ENCODE measurements at places on chromosomes 2 and 18. TPM values are rescaled to one million over a fixed set of nuclear protein-coding genes. Genes with fewer than 3 reads are reported as not detected.

GRCh38 chr2:172329774-172330671 lies 97.4 kb upstream of the ITGA6 start:
- no peak for DNase-seq

GRCh38 chr2:176150584-176151441 lies 537 bp upstream of the HOXD4 start:
- no peak for DNase-seq

DNA sequence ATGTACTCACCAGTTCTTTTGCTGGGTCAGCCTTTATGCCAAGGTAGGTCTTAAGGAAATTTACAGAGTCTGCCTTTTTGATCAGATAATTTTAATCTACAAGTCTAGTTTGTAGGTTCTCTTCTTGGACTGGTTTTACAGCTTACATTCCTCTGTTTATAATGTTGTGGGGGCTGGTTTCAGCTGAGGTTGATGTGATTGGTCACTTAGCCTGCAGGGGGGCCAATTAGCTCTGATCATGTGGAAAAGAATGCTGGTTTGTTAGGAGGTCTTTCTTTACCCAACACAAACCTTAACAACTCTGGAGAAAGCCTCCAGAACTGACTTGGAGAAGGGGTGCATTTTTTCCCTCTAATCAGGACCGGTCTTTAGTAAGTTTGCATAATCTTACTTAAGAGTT lies at the start of gene KCNJ13:
TSS of gene KCNJ13 (minus strand) at position 131 of the 400 bp plus-strand sequence. CDS start 5,203 bp downstream, outside the sequence.
- no peak for DNase-seq

- no peak for DNase-seq
Measured at GRCh38 chr2:239250216-239251081, 150.4 kb downstream of the HDAC4 start.

- DNase-seq, result no peak
Measured at GRCh38 chr18:31942291-31942998, 483 bp downstream of the TRAPPC8 start.

GRCh38 chr2:241946306-241947003 lies 76.9 kb downstream of the RTP5 start:
- no peak for DNase-seq

- DNase-seq, result no peak
Measured at GRCh38 chr2:15040429-15041084, 408.0 kb downstream of the LRATD1 start.

GRCh38 chr2:234792621-234793022 lies 159.2 kb upstream of the SH3BP4 start:
- DNase-seq, result no peak

DNA sequence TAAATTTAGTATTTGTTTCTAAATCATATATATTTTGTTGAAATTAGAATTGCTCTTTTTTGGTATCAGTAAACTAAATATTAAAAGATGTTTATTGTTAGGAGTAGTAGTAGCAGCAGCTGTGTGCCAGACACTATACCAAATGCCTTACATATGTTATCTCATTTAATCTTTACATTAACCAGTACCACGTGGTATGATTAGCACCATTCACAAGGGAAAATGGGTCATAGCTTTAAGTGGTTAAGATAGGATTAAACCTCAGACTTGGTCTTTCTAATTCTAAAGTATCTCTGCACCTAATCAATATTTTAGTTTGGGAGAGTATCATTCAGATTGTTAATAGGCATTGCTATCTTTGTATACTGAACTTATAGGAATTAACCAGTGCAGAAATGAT lies 29.0 kb downstream of the PSMD14 start:
- DNase-seq, result no peak

GRCh38 chr2:237139123-237139675 lies 53.5 kb downstream of the COPS8 start:
- no peak for DNase-seq

- no peak for DNase-seq
Measured at GRCh38 chr2:239913636-239914417, 111.3 kb downstream of the NDUFA10 start.

DNA sequence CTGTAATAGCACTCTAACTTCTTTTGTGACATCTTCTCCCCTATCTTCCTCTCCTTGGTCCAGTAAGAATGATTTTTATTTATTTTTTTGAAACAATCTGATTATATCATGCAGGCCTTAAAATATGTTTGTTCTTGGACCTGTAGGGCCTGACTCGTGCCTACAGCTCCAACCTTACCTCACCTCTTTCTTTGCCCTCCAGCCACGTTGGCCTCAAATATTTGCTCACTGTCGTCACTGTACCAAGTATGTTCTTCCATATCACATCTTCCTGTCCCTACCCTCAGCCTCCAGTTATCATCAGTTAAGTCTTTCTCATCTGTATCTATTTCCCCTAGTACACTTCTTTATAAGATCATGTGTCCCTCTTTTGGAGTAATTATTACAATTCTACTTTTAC lies 125.5 kb downstream of the CDH7 start:
- no peak for DNase-seq

DNA sequence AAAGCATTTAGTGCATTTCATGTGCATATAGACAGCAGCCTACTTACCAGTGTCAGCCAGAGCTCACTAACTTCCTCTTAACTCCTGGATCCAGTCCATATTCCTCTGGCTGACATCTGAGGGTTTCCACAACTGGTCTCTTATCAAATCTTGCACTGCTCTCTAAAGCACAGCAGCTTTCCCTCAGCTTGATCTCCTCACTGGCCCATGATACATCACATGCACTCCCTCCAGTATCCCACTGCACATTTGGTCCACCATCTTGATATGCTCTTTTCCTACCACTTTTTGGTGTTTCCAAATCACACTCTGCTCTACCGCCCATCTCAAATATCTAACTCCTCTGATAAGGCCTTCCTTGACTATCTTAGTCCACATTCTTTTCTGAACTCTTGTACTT lies 105.0 kb upstream of the ZFP36L2 start:
- no peak for DNase-seq

DNA sequence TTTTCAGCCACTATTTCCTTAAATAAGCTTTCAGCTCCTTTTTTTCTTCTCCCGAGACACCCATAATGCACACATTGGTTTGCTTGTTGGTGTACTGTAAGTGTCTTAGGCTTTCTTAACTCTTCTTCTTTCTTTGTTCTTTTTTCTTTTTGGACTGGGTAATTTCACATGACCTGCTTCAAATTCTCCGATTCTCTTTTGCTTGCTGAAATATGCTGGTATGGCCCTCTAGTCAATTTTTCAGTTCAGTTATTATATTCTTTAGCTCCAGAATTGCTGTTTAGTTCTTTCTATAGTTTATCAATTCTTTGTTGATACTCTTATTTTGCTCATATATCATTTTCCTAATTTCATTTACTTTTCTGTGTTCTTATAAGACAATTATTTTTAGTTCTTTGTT lies 15.3 kb downstream of the FASTKD2 start:
- DNase-seq, result no peak

DNA sequence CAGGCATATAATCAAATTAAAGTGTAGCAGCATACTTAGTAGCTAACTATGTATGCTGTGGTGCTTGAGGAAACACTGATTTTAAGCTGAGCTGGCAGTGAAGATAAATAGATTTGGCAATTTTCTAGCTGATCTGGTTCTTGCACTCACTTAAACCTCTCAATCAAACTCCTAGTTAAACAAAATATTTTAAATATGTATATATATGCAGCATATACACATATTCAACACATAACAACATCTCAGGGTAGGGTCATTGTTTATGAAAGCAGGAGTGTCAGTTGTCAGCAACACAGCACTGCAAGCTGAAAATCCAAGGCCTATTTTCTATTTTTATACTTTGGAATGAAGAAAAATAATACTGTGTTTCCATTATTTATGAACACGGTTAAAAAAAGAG lies 10.4 kb upstream of the FSHR start:
- no peak for DNase-seq

GRCh38 chr2:33216508-33217182 lies 259.8 kb upstream of the RASGRP3 start:
- no peak for DNase-seq

DNA sequence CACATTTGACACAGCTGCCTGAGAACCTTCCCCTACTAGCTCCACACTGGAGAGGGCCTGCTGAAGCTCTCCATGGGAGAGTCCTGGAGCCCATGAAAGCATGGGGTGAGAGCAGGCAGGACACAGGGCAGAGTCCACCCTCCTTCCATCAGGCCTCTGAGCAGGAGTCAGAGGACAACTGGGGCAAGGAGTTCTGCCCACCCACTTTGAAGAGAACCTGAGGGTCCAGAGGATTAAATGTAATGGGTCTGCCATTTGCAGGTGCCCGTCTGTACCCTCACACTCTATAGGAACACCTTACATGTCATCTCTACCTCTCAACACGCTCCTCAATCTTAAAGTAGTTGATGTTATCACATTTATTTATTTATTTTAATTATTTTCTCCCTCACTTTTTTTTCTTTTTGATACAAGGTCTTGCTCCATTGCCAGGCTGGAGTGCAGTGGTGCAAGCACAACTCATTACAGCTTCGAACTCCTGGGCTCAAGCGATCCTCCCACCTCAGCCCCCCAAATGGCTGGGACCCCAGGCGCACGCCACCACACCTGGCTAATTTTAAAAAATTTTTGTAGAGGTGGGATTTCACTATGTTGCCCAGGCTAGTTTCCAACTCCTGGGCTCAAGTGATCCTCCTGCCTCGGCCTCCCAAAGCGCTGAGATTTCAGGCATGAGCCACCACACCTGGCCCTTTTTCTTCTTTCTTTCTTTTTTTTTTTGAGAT lies 10.2 kb downstream of the ADRA2B start:
- no peak for DNase-seq

DNA sequence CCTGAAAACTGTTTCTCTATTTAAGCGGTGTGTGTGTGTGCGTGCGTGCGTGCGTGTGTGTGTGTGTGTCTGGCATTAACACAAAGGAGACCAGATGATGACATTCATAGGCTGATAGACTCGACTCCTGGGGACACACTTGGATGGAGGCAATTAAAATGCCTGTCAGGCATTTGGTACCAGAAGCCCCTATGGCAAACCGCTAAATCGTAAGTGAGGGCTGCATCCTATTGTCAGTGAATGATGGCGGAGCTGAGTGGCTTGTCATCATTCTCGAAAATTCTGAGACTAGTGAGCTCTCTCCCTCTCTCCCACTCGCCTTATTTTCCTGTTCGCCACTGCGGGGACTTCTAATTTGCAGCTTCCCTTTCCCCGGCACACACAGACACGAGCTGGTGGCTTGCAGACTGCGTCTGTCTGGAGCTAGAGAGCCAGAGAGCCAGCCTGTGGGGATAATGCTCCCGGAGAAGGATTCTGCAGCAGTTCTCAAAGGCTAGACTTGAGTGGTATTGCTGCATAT lies 155.4 kb downstream of the MAP2 start:
- no peak for DNase-seq

The BUB1 gene
- total RNA-seq, result 11.5 TPM

The MAPK4 gene
- total RNA-seq, result 0.05 TPM

The LRP1B gene
- not detected for total RNA-seq

The GAREM1 gene
- total RNA-seq, result 0.82 TPM

The SOWAHC gene
- 5.3 TPM for total RNA-seq

The SIGLEC15 gene
- total RNA-seq, result 2.5 TPM

The CERKL gene
- not detected for total RNA-seq

The IL37 gene
- not detected for total RNA-seq

The ASAP2 gene
- 71.6 TPM for total RNA-seq

The WDPCP gene
- total RNA-seq, result 4.2 TPM
